Prostate gland (tissue), 2 donors: ENCODE measurements at places on chromosomes 4 and X. TPM values are rescaled to one million over a fixed set of nuclear protein-coding genes. Genes with fewer than 3 reads are reported as not detected.

Gene MXRA5
- 13.1 TPM for total RNA-seq

Gene OTUD6A
- 1.1 TPM for total RNA-seq

Gene LINC00632
- total RNA-seq, result 13.5 TPM

Gene MAGEA8
- total RNA-seq, result not detected

Gene SOWAHD
- total RNA-seq, result 13.9 TPM

Gene PCDH11X
- 0.51 TPM for total RNA-seq

- DNase-seq, result peak; percentile 14
- H3K27me3 ChIP-seq, result no peaks in the 10 kb centered on the region
- H3K27ac ChIP-seq, result peak overlapping the region; percentile 48
- no peaks in the 10 kb centered on the region for H3K36me3 ChIP-seq
- H3K4me1 ChIP-seq, result no peaks in the 10 kb centered on the region
- H3K4me3 ChIP-seq, result peak overlapping the region; percentile 18
Measured at GRCh38 chrX:47573341-47574075, 8.7 kb upstream of the TIMP1 start.

GRCh38 chrX:150886381-150886780 is 12.1 kb downstream of the CD99L2 start:
- no peaks in the 10 kb centered on the region for H3K4me1 ChIP-seq
- no peaks in the 10 kb centered on the region for H3K36me3 ChIP-seq
- no peaks in the 10 kb centered on the region for H3K27me3 ChIP-seq
- no peak overlapping the region for H3K27ac ChIP-seq
- no peak for DNase-seq

DNA sequence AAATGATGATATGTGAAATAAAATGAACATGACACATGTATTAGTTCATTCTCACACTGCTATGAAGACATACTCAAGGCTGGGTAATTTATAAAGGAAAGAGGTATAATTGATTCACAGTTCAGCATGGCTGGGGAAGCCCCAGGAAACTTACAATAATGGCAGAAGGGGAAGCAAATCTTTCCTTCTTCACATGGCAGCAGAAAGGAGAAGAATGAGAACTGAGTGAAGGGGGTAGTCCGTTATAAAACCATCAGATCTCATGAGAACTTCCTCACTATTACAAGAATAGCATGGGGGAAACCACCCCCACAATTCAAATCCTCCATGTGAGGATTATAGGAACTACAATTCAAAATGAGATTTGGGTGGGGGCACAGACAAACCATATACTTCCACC is 243.9 kb upstream of the GYPA start:
- H3K4me1 ChIP-seq, result no peaks in the 10 kb centered on the region
- no peak overlapping the region for H3K27ac ChIP-seq
- H3K4me3 ChIP-seq, result no peak overlapping the region
- H3K36me3 ChIP-seq, result no peaks in the 10 kb centered on the region
- DNase-seq, result no peak
- no peaks in the 10 kb centered on the region for H3K27me3 ChIP-seq

- no peaks in the 10 kb centered on the region for H3K36me3 ChIP-seq
- no peaks in the 10 kb centered on the region for H3K4me1 ChIP-seq
Measured at GRCh38 chr4:113148925-113149324, 99.5 kb downstream of the ANK2 start.

DNA sequence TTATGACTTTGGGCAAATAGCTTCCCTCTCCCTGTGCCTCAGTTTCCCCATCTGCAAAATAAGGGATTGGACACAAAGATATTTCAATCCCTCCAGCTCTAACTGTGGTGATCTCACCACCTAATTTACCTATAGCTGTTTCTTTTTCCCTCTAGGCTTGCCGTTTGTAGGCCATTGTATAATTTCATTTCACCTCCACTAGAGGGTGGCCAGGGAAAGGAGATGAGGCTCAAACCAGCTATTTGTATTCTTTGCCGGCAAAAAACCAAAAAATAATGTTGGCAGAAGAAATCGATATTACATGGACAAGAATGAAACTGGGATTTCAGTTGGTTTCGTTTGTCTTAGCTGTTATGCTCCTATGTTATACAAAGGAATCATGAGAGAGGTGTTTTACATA is 36.1 kb upstream of the DOCK11 start:
- no peak overlapping the region for H3K27ac ChIP-seq
- DNase-seq, result no peak
- no peak overlapping the region for H3K4me3 ChIP-seq
- H3K36me3 ChIP-seq, result no peaks in the 10 kb centered on the region
- H3K4me1 ChIP-seq, result no peaks in the 10 kb centered on the region
- H3K27me3 ChIP-seq, result no peaks in the 10 kb centered on the region

- no peaks in the 10 kb centered on the region for H3K36me3 ChIP-seq
- H3K4me1 ChIP-seq, result no peaks in the 10 kb centered on the region
- DNase-seq, result no peak
- no peaks in the 10 kb centered on the region for H3K27me3 ChIP-seq
- H3K4me3 ChIP-seq, result no peak overlapping the region
Measured at GRCh38 chrX:118988911-118989310, 14.5 kb downstream of the LONRF3 start.

GRCh38 chrX:74593593-74593992 is 20.8 kb downstream of the RLIM start:
- no peak for DNase-seq
- no peaks in the 10 kb centered on the region for H3K36me3 ChIP-seq
- no peaks in the 10 kb centered on the region for H3K27me3 ChIP-seq
- H3K27ac ChIP-seq, result no peak overlapping the region
- no peak overlapping the region for H3K4me3 ChIP-seq
- no peaks in the 10 kb centered on the region for H3K4me1 ChIP-seq

- H3K27ac ChIP-seq, result no peak overlapping the region
- no peaks in the 10 kb centered on the region for H3K27me3 ChIP-seq
- no peaks in the 10 kb centered on the region for H3K4me1 ChIP-seq
- no peaks in the 10 kb centered on the region for H3K36me3 ChIP-seq
- DNase-seq, result no peak
Measured at GRCh38 chr4:41660352-41660751, 88.2 kb downstream of the PHOX2B start.

GRCh38 chrX:39681885-39682284 is 415.9 kb downstream of the BCOR start:
- no peak overlapping the region for H3K4me3 ChIP-seq
- no peaks in the 10 kb centered on the region for H3K36me3 ChIP-seq
- no peak for DNase-seq
- no peaks in the 10 kb centered on the region for H3K4me1 ChIP-seq

DNA sequence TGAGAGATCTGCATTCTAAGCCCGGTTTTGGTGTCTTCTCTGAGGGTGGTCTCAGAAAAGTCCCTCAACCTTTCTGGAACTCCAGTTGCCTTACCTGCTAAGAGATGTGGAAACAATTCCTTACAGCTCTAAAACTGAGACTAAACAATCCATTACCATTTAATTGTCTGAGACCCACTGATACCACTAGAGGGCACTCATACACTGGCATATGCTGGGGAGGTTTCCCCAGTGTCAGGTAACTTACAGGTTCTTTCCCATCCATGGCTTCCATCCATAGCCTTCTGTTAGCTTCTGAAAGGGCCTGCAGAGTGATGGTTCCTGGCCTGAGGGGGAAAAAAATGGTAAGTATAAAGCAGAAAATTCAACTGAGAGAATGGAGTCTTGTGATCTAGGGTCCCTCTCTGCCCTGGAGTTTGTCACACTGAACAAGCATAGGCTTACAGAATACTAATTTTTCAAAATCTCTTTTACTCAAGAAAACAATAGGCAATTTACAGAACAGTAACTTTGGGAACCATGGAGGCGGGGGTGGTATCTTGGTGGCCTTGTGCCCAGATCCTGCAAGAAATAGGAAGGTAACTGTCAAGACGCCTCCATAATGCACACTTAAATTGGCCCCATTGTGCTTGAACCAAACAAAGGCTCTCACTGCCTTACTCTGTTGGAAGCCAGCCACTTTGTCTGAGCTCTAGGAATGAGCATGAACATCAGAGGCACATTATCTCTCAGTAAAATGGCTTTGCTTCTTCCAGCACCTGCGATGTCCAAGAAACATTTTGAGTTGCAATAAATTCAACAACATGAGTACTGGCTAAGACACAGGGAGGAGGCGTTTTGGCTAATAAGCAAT is 236.1 kb downstream of the OPHN1 start:
- H3K4me1 ChIP-seq, result no peaks in the 10 kb centered on the region
- H3K27ac ChIP-seq, result no peak overlapping the region
- H3K27me3 ChIP-seq, result no peaks in the 10 kb centered on the region
- DNase-seq, result peak; percentile 43
- H3K36me3 ChIP-seq, result no peaks in the 10 kb centered on the region

DNA sequence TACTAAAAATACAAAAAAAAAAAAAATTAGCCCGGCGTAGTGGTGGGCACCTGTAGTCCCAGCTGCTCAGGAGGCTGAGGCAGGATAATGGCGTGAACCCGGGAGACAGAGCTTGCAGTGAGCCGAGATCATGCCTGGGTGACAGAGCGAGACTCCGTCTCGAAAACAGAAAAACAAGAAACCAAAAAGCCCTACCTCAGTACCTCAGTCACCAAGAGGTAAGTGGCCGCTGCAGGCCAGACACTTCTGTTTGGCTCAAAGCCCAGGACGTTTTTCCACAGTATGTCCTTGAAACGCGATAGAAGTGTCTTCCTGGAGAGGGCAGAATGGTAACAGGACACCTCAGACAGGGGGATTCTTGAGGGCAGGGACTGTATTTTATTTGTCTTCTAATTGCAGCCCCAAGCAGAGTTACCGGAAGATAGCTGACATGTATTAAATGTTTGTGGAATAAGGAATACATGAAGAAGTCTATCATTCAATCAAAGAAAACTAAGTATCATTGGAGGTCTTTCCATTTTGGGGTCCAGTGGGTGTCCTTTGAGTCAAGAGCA is 63.6 kb downstream of the CLNK start:
- no peak overlapping the region for H3K27ac ChIP-seq
- no peak for DNase-seq
- no peak overlapping the region for H3K4me3 ChIP-seq
- H3K36me3 ChIP-seq, result no peaks in the 10 kb centered on the region

- H3K36me3 ChIP-seq, result no peaks in the 10 kb centered on the region
- DNase-seq, result no peak
- H3K4me1 ChIP-seq, result no peaks in the 10 kb centered on the region
- no peak overlapping the region for H3K27ac ChIP-seq
- no peaks in the 10 kb centered on the region for H3K27me3 ChIP-seq
Measured at GRCh38 chr4:53721263-53721662, 130.0 kb upstream of the LNX1 start.

GRCh38 chr4:123640824-123641223 is 244.2 kb downstream of the SPRY1 start:
- no peaks in the 10 kb centered on the region for H3K36me3 ChIP-seq
- H3K4me1 ChIP-seq, result no peaks in the 10 kb centered on the region
- no peak overlapping the region for H3K4me3 ChIP-seq
- H3K27ac ChIP-seq, result no peak overlapping the region

- H3K27ac ChIP-seq, result peak overlapping the region; percentile 49
- H3K4me1 ChIP-seq, result no peaks in the 10 kb centered on the region
- H3K4me3 ChIP-seq, result peak overlapping the region; percentile 24
Measured at GRCh38 chr4:6658597-6659075, 18.2 kb downstream of the MRFAP1 start.
